RWPE1 (cell line): ENCODE measurements at places on chromosomes 2 and 18.
A peak's percentile ranks its signal among the peaks of the same experiment; 100 is the strongest.

- no peak for DNase-seq
These were observed 1142.0 kb upstream of the TMEFF2 start for GRCh38 chr2:193336781-193337180.

- DNase-seq = no peak
These were observed 32.3 kb downstream of the ITSN2 start for GRCh38 chr2:24328010-24328409.

DNA sequence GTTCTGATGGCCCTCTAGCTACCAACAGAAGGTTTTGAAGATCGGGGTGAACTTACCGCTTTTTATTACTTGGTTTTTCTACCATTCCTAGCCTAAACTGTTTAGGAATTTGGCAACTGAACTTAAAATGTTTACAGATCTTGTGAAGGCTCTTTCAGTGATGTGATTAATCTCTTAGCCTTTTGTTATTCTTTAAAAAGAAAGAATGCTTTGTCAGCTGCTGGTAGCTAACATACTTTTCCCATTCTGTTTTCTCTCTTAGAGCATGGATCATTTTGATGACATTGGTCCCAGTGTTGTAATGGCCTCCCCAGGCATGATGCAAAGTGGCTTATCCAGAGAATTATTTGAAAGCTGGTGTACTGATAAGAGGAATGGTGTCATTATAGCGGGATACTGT is 18.1 kb downstream of the CPSF3 start:
- no peak for DNase-seq

DNA sequence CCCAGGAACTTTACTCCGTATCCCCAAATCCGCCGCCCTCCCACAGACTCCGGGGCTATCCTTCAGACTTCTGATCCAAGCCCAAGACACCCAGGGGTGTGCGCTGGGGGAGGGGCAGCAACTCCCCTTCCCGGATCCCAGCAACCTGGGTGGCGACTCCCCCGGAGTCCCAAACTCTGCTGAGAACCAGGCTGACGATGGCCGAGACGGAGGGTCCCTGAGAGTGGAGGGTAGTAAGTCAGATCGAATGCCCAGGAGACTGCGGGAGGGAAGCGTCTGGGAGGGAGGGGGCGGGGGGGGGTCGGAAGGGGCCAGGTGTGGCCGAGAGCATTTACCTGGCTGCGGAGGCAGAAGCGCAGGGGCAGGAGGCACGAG is 7.0 kb upstream of the TNS1 start:
- no peak for DNase-seq

GRCh38 chr2:3461801-3462492 is 57.4 kb downstream of the ADI1 start:
- peak; percentile 60 for DNase-seq

DNA sequence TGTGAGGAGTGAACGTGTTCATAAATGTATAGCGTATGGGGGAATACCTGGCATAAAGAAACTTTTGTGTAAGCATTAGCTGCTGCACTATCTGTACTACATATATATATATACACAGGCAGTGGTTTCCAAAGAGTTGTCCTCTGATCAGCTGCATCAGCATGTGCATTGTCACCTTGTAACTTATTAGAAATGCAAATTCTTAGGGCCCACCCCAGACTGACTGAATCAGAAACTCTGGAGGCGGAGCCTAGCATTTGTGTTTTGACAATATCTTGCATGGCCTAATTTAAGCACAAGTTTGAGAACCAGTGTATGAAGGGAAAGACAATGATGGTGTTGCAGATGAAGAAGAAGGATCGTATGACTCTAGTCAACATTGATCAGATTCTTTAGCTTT is 299.5 kb downstream of the CCDC102B start:
- no peak for DNase-seq

- no peak for DNase-seq
These were observed 353.6 kb downstream of the KIAA1328 start for GRCh38 chr18:37182340-37183135.

GRCh38 chr2:239401881-239402233 is 1.0 kb upstream of the HDAC4 start:
- peak; percentile 21 for DNase-seq

GRCh38 chr2:199975273-199975895 is 20.0 kb downstream of the MAIP1 start:
- DNase-seq = no peak

DNA sequence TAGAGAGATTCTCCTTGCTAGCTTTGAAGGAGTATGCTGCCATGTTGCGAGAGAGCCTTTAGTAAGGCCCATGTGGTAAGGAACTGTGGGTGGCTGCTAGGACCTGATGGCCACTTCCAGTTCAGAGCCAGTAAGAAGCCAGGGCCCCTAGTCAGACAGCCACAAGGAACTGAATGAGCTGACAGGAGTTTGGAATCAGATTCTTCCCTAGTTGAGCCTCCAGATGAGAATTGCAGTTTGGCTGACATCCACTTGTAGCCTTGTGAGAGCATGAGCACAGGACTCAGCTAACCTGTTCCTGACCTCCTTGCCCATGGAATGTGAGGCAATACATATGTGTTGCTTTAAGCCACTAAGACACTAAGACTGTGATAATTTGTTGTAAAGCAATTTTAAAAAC is 1.2 kb upstream of the WDR7 start:
- no peak for DNase-seq

DNA sequence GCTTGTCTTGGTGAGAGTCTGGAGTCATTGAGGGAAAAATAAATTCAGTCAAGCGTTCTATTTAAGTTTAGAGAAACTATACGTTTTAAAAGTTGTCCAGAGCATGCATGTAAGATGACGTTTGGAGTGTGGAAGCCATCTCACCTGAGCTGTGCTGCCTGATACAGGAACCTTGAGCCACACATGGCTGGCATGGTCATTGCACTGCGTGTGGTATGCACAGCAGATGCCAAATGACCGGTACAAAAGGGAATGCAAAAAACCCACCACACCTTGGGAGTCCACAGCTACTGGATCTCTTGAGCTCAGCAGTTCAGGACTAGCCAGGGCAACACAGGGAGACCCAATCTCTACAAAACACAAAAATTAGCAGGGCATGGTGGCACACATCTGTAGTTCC is 4.3 kb downstream of the MZT2B start:
- DNase-seq = no peak
